ENCODE measurements at places on chromosomes 6 and 20. TPM values are rescaled to one million over a fixed set of nuclear protein-coding genes. Genes with fewer than 3 reads are reported as not detected.

DNA sequence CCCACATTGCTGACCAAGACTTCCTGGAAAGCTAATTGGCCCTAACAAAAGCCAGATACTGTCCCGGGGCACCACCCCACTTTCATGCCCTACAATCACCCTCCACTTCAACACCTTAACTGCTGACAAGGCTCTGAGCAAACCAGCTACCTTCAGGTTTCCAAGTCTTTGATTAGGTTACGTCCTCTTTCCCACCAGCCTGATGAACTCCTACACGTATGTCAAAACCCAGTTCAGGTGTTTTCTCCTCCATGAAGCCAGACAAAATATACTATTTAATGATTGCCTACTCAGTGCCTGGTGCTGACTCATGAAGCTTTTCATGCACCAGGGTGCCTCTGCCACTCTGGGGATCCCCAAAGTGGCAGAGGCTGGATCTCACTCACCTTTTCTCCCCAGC is 58.6 kb downstream of the CDH22 start:
- no peak for DNase-seq

DNA sequence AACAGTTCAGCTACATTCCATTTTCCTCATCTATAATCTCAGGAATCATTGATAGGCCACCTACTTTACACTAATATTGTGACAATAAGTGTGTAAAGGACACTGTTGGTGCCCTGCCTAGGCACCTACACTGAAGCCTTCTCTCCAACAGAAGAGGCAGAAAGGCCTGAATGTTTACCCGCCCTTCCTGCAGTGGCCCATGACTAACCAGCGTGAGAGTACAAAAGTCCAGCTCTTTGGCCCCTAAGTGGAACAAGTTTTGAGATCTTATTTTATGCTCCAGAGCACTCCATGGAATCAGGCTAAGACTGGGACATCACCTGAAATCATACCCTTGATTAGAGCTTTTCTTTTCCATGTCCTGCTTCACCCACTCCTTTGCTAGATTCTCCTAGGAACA is 359.7 kb downstream of the ARHGAP18 start:
- DNase-seq, result no peak

The OXT gene
- not detected for total RNA-seq

DNA sequence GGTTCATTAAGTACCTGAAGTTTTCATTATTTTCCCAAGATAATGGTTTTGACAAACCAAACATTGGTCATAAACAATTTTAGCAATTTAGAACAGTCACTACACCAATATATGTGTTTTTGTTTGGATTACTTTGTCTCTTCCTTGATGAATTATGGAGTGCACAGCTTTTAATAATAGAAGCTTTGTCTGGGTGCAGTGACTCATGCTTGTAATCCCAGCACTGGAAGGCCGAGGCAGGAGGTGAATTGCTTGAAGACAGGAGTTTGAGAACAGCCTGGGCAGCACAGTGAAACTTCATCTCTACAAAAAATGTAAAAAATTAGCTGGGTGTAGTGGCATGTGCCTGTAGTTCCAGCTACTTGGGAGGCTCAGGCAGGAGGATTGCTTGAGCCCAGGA is 89.4 kb upstream of the ANKEF1 start:
- DNase-seq, result no peak

- no peak for DNase-seq
Observed at GRCh38 chr6:113160306-113161017, 696.7 kb upstream of the MARCKS start.

DNA sequence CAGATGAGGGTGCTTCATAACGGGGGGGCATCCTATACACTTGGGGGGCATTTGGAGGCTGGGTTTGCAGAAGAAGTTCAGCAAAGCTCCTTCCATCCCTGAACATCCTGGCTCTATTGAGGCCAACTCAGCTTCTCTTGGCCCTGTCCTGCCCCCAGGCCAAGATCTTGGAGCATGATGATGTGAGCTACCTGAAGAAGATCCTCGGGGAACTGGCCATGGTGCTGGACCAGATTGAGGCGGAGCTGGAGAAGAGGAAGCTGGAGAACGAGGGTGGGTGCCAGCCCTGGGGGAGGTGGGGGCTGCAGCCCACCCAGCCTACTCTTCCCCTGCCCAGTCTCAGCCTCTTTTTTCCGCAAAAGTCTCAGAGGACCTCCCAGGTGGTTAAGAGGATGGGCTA is 17.2 kb downstream of the GDAP1L1 start:
- DNase-seq, result no peak

DNA sequence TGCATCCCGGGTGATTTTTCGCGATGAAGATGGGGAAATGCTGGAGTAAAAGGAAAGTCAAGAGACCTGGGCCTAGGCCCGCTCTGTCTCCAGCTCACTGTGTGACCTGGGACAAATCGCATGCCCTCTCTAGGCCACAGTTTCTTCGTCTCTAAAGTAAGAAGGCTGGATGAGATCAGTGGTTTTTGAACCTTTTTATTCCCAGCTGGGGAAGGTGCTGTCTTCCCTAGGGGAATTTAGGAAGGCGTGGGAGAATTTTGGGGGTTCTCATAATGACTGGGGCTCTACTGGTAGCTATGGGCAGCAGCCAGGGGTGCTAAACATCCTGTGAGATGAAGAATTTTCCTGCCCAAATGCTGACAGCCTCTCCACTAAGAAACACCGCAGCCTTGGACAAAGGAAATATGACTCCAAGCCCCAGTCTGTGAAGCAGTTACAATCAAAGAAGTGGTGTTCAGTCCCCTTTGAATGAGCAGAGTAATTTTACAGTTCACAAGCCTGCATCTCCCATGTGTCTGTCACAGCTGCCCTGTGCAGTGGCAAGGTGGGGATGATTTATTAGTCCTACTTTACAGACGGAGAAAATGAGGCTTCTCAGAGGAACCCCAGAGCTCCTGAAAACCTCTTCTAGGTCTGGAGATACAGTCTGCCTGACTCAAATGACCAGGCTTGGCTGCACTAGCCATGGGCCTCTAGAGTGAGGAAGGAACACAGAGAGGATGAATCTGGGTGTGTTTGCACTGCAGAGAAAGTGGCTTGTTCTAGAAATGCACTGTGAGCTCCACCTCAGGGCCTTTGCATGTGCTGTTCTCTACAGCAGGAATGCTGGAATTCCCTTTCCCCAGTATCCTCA is 57.2 kb downstream of the RAB44 start:
- DNase-seq, result no peak

- DNase-seq, result no peak
Observed at GRCh38 chr6:75436869-75437268, 56.7 kb downstream of the FILIP1 start.
